CD4-positive, alpha-beta T cell treated with Interleukin-4 for 4 hours (primary cell): ENCODE measurements at places on chromosomes 2 and 18.

DNA sequence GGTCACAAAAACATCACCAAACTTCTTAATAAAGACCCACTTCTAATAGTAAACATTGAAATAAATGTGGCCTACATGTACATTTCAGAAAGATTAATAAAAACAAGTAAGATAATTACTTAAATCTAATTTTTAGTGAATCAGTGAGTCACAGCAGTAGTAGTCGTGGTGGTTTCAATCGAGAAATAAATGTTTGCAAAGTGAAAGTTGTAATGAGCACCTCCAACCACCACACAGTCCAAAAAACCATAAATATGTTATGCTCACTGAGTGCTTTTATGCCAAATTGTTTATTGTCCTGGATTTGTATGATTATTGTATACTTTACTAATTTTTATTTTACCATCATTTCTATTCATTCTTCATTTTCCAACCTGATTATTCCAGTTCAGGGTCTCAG lies 61.8 kb upstream of the SPOPL start:
- no peak for DNase-seq

DNA sequence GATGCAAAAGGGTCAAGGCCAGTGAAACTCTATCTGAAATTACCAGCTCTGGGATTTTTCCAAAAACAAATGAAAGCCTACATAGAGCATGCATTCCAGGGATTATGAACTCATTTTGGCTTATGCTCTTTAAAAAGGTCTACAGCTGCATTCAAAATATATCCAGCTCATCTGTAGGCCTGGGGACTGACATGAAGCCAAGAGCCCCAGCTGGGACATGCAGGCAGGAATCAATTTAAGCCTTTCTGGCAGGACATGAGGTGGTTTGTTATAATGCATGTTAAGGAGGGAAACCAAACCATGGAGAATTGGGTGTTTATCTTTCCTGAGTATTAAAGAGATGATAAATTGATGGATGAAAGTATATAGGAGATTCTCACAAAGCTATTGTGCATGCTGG lies 164.5 kb downstream of the RBM43 start:
- DNase-seq, result no peak

GRCh38 chr2:120133572-120134244 lies 89.5 kb downstream of the TMEM185B start:
- no peak for DNase-seq

DNA sequence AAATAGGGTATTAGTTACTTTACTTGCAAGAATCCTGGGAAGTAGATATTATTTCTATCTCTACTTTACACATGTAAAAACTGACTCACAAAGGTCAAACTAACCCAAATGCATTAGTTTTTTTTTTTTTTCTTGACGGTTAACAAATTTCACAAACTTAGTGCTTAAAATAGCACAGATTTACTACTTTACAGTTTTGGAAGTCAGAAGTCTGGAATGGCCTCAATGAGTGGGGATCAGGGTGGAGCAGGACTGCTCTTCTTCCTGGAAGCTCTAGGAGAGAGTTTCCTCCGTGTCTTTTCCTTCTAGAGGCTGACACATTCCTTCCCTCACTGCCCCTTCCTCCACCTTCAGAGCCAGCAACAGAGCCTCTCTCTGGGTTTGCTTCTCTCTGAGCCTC lies 117.2 kb downstream of the COL6A3 start:
- no peak for DNase-seq

DNA sequence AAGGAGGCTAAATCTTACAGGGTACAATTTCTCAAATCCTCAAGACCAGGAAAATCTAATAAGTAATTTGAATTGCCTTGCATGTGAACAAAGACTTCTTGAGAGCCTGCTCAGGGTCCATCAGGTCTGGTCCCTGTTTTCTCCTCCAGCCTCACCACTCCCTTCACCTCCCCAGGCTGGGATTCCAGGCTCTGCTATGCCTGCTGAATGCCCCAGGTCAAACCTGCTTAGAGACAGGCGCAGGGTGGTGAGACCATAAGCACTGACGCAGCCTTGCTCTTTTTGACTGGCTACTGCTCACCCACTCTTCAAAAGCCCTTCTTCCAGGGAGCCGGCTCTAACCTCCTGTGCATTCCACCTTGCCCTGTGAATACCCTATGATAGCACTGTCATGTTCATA lies 356.4 kb upstream of the ACVR2A start:
- no peak for DNase-seq

DNA sequence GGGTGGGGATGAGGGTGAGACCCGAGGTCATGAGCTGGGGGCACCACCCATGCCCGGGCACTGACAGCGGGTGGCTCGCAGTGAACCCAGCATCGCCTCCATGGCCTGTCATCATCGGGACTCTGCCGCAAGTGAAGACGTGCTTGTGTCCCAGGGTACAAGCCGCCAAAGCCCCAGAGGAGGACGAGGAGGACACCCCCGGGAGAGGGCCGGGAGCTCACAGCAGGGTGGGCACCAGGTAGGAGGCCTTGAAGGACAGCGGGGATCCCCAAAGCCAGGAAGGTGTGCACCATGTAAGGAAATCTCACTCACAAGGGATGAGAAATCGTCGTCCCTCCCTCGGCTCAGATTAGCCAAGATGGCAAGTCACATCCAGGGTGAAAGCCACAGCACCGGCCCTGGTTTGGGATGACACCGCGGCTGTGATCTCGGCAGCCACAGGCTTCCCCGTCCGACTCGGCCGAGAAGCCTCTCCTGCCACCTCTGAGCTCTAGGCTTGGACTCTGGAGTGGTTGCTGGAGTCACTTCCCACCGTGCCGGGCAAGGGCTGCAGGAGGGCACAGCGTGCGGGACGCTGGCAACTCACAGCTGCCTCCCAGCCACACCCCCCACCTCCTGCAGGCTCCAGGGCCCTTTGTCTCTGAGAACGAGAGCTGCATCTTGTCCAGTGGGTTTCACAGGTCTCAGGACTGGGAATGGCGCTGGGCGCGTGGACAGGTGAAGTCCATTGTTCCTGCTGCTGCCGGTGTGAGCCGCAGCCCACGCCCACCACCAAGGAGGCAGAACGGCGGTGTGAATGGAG lies 81.6 kb upstream of the CTDP1 start:
- no peak for DNase-seq

GRCh38 chr2:219612577-219613286 lies 14.7 kb upstream of the SLC4A3 start:
- DNase-seq, result peak; percentile 5

- no peak for DNase-seq
These were observed 147.8 kb downstream of the VAPA start for GRCh38 chr18:10061566-10062140.

DNA sequence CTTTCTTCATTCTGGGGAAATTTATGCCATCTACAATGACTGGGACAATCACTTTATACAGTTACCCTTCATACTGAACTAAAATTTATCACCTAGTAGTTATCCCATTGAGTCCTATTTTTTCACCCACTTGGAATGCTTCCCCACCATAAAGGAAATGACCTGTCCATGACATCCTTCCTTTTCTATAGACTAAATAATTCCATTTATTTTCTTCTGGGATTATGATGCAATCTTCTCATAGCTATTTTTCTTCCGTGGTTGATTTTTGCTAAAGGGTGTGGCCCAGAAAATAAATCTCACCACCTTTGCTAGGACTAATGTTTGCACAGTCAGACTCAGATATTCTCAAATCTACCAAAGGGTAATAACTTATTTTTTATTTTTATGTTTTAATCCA lies 186.1 kb upstream of the NRXN1 start:
- DNase-seq, result no peak

GRCh38 chr18:65750389-65751154 lies at the start of gene CDH7:
Gene CDH7 (plus strand): TSS chr18:65751012. CDS start chr18:65762843, 11,831 bp downstream.
- no peak for DNase-seq

- no peak for DNase-seq
These were observed 30.3 kb upstream of the B3GNT7 start for GRCh38 chr2:231364961-231365810.

DNA sequence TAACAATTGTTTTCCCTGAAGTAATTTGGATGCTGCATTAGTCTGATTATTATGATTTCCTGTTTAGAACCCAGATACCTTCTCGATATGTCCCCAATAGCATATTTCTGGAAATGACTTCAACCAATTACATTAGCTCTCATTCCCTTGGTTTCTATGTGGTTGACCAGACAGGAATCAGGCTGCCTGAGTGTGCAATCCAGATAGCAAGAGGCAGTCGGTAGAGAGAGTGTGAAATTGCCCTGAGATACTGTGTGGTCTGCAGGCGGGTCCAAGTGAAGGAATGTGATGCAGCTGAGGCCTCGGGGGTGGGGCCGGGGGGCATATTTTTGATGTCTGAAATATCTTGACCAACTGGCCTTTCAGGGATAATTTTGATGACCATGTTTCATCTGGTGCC lies 143.9 kb upstream of the ITGA6 start:
- DNase-seq, result no peak

DNA sequence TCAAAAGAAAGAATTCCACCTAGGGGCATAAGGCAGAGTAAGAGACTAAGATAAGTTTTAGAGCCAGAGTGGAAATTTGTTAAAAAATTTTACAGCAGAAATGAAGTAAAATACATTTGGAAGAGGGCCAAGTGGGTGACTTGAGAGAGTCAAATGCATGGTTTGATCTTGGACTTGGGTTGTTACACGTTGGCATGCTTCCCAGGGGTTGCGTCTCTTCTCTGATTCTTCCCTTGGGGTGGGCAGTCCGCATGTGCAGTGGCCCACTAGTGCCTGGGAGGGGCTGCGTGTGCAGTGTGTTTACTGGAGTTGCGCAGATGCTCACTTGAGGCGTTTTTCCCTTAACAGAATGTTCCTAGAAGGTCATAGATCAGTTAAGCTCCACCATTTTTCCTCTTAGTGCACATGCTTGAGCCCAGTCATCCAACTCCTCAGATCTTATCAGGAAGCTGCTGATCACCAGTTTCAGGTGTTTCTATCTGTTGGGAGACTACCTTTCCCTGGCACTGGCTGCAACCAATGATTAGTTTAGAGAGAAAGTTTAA lies 13.1 kb downstream of the SEH1L start:
- no peak for DNase-seq

DNA sequence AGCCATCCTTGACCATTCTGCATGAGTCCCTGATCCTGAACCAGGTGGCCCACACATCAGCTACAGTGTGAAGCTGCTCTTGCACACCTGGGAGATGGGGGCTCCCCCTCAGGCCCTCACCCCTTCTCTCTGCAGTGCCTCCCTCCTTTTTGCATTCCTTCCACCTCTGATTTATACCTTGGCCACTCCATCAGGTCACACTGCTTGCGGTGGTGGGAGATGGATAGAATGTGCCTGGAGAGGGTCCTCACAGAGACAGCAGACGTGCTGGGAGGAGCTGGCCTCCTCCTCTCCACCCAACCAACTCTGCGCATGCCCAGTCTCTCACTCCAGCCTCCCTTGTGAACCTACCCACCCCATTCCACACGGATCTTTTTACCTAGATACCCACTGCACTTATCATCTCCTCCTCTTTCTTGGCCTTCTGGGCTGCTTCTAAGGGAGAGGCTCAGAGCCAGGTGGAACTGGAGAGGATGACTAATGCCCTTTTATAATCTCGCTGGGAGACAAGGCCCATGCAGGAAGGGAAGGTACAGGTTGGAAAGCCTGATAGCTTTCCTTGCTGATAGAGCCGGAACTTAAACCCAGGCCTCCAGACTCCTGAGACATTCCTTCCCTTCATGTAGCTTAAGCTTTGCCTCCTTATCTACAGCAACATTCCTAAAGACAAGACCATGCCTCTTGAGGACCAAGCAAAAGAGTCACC lies 205.1 kb downstream of the ZBTB7C start:
- DNase-seq, result no peak

DNA sequence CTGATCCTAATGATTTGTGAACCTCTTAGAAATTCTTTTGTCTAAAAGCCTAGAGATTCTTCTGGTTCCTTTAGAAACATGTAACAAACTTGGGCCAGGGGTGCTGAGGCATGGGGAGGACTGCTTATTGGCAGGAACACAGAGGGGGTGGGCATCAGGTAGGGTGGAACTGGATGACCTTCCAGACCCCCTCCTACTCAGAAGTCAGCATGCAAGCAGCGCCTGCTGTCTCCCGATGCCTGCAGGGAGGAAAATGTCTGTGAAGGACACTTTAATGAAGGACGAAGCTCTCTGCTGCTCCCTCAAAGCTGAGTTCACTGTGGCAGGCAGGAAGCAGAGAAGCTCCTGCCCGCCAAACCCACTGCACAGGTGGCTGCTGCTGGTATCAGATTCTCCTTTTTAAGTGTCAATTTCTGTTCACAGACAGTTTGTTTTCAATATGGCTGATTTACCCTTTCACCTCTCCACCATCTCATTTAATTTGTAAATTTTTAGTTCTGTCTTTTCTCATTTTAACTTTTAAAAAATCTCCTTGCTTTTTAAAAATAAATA lies 19.4 kb downstream of the COA5 start:
- DNase-seq, result no peak

DNA sequence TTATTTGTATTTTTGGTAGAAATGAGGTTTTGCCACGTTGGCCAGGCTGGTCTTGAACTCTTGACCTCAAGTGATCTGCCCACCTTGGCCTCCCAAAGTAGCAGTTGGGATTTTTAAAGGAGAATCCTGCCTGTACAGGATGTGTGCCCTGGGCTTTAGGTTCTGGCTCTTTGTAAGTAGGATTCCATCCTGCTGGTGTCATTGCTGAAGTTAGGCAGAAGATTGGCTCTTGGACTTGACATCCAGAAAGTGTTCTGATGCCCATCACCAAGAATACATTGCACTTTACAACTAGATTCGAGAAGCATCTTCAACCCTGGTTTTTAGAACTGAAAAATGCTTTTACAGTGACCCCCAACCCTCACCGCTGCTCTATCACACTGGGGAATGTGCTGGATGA lies 4.4 kb upstream of the TWIST2 start:
- DNase-seq, result no peak
